ENCODE measurements at places on chromosomes 16 and 17.

- DNase-seq, result peak; percentile 61
Observed at GRCh38 chr17:46044286-46044928, 45.4 kb downstream of the STH start.

- peak; percentile 31 for DNase-seq
Observed at GRCh38 chr17:36608794-36609497, 7.6 kb downstream of the MRM1 start.

DNA sequence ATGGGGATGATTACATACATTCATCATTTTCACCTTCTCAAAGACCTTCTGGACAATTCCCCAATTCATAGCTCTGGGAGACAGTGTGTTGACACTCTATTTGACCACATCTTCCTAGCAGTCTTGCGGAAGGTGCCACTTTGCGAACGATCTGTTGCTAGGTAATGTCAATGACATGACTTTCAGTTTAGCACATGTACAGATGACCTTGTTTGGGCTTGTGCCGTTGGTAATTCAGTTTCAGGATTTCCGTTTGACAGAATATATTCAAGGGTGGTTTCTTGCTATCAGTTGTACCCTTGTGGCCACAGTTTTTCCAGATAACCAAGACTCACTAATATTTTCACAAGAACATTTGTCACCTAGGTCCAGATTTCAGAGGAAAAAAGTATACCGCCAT is 478.2 kb downstream of the WWOX start:
- DNase-seq, result no peak

GRCh38 chr17:73400915-73401545 is 89.2 kb upstream of the CDC42EP4 start:
- no peak for DNase-seq

GRCh38 chr16:4110065-4110464 is 6.2 kb downstream of the ADCY9 start:
- DNase-seq, result no peak

GRCh38 chr16:2072926-2073325 is 25.1 kb downstream of the TSC2 start:
- DNase-seq, result no peak

GRCh38 chr16:72159801-72160200 is 12.2 kb downstream of the PMFBP1 start:
- DNase-seq, result no peak

DNA sequence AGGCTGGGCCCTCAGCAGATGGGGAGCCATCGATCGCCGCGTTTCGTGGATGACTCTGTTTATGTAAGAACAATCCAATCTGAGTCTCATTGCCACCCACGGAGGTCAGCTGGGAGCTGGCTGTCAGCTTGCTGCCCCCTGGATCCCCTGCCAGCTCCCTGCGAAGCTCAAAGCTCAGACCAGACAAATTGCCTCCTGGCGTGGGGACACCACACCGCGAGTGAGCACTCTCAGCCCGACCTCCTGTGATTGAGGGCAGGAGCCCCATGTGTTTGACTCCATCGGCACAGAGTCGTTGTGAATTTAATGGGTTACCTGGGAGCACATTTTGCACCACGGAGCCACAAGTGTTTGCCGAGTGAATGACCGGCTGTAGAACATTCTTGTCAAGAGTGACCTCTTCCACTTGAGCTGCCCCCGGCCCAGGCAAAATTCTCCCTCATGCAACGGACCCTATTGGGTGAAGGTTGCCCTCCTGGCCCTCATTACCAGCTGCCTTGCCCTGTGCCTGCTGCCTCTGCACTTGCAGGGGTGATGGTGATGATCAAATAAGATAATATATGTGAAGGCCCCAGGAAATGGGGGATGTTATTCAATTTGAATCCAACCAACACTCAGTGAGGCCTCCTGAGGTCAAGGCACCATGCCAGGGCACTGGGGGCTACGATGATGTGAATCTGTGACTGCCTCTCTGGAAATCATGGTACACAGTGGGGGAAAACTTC is 7.6 kb upstream of the GFAP start:
- no peak for DNase-seq

DNA sequence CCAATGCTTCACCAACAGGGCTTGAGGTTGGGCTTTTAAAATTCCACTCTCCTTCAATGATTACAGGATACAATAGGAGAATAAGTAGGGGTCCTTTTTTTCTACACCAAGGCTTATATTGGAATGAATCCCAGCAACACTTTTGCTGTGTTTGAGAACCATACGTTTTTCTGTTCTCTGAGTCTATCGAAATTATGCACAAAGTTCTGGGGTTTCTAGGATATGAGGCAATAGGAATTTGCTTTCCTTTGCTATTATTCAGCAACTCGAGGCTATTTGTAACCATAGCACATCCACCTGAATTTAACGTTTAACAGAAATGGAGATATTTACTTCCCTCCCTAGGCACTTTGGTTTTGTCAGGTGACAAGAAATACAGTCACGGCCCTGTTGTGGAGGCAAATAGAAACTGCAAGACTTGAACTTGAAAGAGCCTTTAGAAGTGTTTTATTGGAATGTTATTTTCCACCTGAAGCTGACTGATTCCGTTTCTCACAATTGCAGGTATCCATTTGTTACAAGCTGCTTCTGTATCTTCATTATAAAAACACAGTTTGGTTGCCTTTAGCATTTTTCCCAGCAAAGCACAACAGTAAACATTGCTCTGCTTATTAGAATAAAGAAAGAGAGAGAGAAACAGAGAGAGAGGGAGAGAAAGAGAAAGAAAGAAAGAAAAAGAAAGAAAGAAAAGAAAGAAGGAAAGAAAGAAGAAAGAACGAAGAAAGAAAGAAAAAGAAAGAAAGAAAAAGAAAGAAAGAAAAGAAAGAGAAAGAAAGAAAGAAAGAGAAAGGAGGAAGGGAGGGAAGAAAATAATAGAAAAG is 109.6 kb downstream of the HS3ST3A1 start:
- DNase-seq, result no peak

- peak; percentile 26 for DNase-seq
Observed at GRCh38 chr16:4404247-4404966, 12.0 kb downstream of the CORO7 start.

- DNase-seq, result no peak
Observed at GRCh38 chr16:11627822-11628457, 40.3 kb upstream of the SNN start.

- no peak for DNase-seq
Observed at GRCh38 chr17:67059372-67059771, 15.0 kb downstream of the CACNG1 start.

DNA sequence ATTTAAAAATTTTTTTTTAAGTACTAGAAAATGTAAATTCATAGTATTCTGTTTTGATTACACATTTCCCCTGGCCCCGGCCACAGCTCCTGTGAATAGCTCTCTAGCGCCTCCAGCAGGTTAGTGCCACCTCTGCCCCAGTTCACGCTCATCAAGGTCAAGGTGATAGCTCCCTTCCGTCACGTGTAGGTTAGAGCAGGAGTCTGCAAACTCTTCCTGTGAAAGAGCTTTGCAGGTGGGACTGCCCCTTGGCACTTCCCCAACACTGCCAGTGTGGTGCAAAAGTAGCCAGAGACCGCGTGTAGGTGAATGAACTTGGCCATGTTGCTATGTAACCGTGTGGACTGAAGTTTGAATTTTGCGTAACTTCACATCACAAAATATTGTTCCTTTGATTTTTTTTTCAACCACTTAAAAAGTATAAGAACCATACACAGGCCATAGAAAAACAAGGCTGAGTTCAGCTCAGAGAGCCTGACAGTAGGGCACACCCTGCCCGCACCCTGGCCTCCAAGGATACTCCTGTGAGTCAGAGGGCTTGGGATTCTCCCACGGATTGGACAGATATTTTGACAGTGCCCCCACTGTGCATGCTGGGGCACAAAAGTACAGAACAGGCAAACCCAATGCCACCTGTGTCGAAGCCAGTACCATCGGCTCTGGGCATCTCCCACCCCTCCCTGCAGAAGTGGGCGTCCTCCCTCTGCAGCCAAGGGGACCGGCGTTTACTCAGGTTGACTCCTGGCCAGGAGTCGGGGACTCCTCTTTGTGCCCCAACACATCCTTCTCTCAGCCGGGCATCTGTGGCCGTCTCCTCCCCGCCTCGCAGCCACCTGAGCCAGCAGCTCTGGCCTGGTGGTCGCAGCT is 92.0 kb upstream of the CHMP6 start:
- peak; percentile 60 for DNase-seq

DNA sequence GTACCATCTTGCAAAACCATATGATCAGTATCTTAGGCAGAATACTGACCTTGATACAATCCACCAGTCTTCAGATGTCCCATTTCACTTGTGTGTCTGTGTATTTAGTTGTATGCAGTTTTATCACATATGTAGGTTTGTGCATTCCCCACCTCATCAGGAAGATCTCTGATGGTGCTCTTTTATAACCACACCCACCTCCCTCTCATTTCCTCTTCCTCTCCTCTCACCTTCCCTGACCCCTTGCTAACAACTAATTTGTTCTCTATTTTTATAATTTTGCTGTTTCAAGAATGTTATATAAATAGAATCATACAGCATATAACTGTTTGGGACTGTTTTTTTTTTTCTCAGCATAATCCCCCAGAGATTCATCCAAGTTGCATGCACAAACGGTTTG is 52.0 kb upstream of the ACSM2B start:
- no peak for DNase-seq

- DNase-seq, result no peak
Observed at GRCh38 chr16:83878838-83879237, 20.1 kb upstream of the MLYCD start.

GRCh38 chr17:29341726-29342125 is 47.8 kb upstream of the NUFIP2 start:
- no peak for DNase-seq

- DNase-seq, result no peak
Observed at GRCh38 chr17:73478334-73478733, 165.9 kb downstream of the SDK2 start.

DNA sequence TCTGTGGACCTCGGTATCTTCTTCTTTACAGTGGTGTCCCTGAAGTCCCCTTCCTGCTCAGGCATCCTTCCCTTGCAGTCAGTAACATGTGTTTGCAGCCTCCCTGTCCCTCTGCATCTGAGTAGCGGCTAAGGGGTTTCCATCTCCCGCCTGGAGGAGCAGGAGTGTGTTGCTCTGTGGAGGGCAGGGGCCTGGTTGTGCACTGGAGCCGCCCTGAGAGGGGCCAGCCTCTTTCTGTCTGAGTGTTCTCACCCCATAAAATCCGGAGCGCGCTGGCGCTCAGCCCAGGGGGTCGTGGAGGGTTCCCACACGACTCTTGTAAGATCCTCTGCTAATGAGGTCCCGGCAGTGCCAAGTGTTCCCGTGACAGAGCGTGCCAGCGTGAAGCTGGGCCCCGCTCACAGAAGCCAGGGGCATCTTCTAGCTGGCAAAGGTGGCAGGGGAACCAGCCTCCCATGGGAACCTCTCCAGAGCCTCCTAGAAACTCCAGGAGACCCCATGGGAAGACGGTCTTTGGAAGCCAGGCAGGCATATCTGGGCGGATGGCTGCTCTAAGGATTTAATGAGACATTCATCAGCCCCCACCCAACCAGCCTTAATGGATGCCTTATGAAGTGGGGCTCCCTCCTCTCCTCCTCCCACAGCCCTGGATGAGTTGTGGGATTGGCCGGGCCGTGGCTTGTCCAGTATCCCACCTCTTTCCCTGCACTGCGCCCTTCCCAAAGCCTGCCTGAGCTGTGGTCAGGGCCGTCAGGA is 91.4 kb upstream of the GSE1 start:
- DNase-seq, result no peak

GRCh38 chr16:46607529-46607928 is 13.7 kb downstream of the SHCBP1 start:
- DNase-seq, result no peak

DNA sequence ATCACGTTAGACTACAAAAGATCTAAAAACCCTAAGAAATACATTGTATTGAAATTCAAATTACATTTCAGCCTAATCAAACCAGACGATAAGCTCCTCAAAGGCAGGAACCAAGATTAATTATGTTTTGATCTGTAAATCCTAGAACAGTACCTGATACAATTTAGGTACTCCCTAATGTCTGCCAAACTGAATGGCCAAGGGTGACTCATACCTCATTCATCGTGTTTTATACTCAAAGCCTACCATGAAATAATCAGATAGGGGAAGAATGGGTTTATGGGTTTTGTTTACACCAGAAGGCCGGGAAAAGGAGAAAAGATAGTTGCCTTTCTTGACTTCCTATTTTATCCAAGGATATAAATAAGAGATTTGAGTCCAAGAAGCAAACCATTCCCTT is 19.3 kb downstream of the MMD start:
- DNase-seq, result no peak

- DNase-seq, result no peak
Observed at GRCh38 chr17:74768069-74768762, 7.9 kb downstream of the NAT9 start.

GRCh38 chr17:44038604-44039011 is 23.8 kb upstream of the TMEM101 start:
- DNase-seq, result no peak

DNA sequence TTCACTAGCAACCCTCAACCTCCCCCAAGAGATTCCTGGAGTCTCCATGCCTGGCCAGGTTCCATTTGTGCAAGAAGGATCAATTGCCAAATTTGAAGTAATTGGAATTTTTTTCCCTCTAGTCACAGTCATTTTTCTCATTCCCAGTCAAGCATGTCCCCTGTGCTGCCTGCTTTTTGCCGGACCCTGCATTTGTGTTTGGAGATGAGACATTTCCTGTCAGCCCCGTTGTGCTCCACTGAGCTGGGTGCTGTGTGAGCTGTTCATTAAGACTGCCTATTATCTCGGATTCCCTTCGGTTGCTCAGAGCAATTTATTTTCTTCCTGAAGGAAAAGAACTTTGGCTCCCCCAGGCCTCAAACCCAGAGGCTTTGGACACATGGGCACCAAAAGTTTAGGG is 201.0 kb upstream of the NLRP1 start:
- DNase-seq, result no peak

GRCh38 chr17:1315409-1315808 is 35.9 kb downstream of the TRARG1 start:
- DNase-seq, result no peak

- DNase-seq, result no peak
Observed at GRCh38 chr16:491220-491919, 36.1 kb upstream of the CAPN15 start.

DNA sequence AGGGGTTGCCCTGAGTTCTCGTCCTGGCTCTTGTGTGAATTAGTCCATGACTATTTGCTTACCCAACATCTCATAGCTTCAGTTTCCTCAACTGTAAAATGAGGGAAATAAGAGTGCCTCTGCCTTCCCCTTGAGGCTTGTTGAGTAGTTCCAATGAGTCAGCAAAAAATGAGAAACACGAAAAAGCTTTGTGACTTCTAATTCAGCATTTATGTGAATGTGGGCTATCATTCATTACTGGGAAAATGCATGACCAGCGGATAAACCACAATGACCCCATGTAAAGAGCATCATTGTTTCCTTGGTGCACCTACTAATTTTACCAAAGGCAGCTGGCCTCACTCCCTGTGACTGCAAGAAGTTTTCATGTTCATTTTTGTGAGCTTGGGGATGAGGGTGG is 374.6 kb upstream of the HSBP1 start:
- no peak for DNase-seq

Data from CD4-positive, alpha-beta T cell treated with Interleukin-4 for 1 hour (primary cell).